ENCODE measurements at places on chromosomes 3 and 15.

DNA sequence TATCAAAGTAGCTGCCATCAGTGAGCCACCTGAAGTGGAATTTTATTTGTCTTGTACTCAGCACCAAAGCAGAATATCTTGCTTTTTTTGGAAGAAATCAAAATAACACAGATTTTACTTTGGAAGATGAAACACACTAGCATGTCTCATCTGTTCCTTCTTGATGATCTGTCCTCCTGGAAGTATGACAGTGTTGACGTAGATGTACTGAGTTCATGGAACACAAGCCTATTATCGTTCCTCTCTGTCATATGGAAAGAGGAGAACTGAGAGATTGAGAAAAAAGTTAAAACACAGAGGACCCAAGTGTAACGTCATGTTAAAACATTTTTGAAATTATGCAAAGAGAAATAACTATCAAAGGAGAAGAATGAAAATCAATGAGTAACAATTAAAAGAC, 340.2 kb downstream of the ROBO2 start:
- H3K4me1 ChIP-seq, result no peaks in the 10 kb centered on the region
- no peaks in the 10 kb centered on the region for H3K27me3 ChIP-seq
- no peak overlapping the region for H3K4me3 ChIP-seq
- H3K27ac ChIP-seq, result no peak overlapping the region

DNA sequence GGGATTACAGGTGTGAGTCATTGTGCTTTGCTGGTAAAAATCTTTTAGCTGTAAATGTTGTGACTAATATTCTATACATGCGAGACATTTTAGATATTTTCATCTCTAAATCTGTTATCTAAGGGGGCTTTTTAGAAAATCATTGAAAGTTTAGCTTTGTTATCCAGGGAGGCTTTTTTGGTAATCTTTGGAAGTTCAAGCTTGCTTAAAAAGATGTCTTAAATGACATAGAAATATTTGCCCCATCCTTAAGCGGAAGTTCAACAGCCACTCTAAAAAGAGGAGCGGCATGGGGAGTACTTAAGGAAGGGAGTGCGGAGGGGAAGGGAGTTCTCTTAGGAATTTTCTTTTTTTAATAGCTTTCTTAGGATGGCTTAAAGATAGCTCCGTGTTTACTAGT, 26.1 kb downstream of the DNAJC13 start:
- no peak for DNase-seq
- H3K36me3 ChIP-seq, result no peaks in the 10 kb centered on the region
- no peak overlapping the region for H3K4me3 ChIP-seq
- H3K27me3 ChIP-seq, result no peaks in the 10 kb centered on the region
- H3K27ac ChIP-seq, result no peak overlapping the region
- H3K4me1 ChIP-seq, result peaks cover 12% of the 10 kb centered on the region

GRCh38 chr3:46132565-46132964, 75.5 kb downstream of the CCR1 start:
- no peak for DNase-seq
- H3K4me1 ChIP-seq, result no peaks in the 10 kb centered on the region
- H3K36me3 ChIP-seq, result no peaks in the 10 kb centered on the region

GRCh38 chr3:127019449-127019848, 36.5 kb downstream of the PLXNA1 start:
- no peak overlapping the region for H3K27ac ChIP-seq
- DNase-seq, result peak; percentile 35
- no peaks in the 10 kb centered on the region for H3K27me3 ChIP-seq
- peaks cover 7% of the 10 kb centered on the region for H3K4me1 ChIP-seq
- H3K4me3 ChIP-seq, result no peak overlapping the region

GRCh38 chr3:13235079-13235478, 161.8 kb upstream of the IQSEC1 start:
- peaks cover 8% of the 10 kb centered on the region for H3K27me3 ChIP-seq
- H3K4me1 ChIP-seq, result no peaks in the 10 kb centered on the region
- DNase-seq, result no peak
- no peak overlapping the region for H3K4me3 ChIP-seq
- no peaks in the 10 kb centered on the region for H3K36me3 ChIP-seq
- H3K27ac ChIP-seq, result no peak overlapping the region

DNA sequence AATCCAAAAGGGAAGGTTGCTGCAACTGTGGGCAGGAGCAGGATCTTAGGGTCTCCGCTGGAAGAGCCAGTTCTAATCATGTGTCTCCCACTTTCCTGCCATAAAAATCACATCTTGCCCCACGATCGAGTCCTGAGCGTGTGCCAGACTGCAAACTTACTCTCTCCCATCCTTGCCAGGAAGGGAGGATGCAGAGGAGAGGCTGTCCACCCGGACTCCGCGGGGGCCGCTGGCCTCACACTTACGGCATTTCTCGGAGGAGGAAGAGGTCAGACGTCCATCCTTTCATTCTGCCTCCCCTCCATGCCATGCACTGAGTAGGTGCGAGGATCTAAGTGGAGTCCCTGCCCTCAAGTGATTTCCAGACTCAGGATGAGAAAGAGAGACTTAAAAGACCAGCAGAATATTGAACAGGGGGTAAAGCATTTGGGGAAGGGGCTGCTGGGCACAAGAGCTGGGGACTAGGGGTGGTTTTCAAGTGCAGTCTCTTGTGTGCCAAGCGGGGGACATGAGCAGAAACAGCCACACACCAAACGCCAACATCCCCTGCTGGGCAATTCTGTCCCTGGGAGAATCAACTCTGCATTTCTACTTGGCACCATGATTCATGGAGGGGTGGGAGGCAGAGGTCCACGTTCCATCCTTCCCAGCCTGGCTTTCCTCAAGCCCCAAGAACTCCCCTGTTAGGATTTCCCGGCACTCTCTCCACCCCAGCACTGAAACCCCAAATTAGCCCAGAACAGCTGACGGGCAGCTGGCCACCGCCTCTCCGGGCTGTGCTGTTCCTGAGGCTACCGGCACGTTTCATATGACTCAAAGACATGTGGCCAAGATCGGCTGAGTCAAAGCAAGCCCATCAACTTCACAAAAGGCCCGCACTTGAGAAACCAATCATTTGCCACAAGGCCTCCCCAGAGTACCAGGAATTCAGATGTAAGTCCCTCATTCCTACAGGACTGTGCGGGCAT, 11.6 kb downstream of the OXTR start:
- no peaks in the 10 kb centered on the region for H3K27me3 ChIP-seq
- H3K27ac ChIP-seq, result peak overlapping the region; percentile 42
- no peak overlapping the region for H3K4me3 ChIP-seq
- peaks cover 22% of the 10 kb centered on the region for H3K4me1 ChIP-seq
- DNase-seq, result peak; percentile 94

DNA sequence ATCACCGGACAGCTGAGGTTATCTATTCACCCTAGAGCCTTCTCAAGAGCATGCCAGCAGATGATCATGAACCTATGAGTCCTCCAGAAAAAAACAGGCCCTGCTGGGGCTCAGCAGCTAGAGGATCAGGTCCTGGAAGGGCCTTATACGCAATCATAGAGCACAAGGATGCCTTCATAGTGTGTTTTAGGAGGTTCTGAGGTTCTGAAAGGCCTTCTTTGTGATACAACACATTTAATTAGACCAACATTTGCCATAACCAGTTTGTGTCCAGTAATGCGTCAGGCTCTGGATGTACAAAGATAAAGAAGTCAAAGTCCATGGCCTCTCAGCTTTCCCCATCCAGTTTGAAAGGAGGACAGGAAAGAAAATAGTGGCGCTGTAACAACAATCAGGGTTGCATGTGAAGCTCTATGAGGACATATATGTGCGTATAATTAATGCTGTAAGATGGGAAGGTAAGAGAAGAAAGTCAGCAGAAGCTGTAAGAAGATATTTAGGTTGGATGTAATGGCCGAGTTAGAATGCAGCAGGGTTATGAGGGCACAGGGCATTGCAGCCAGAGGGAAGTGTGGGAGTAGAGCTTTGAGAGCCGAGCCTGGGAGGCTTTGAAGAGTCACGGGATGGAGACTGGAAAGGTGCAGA, 302.6 kb upstream of the TBL1XR1 start:
- no peak overlapping the region for H3K4me3 ChIP-seq
- no peak for DNase-seq
- no peaks in the 10 kb centered on the region for H3K36me3 ChIP-seq

DNA sequence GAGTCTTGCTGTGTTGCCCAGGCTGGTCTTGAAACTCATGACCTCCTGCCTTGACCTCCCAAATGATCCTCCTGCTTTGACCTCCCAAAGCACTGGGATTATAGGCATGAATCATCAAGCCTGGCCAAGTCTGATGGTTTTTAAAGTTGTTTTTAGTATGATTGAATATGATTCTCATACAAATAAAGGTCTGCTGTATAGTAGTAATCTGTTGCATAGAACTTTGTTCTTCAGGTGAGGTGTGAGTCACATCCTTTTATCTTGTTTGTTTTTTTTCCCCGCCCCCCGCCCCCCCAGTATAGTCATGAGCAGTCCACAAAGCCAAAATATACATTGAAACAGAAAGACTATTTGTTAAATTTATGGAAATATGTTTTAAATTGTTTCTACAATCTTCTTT, 39.0 kb downstream of the UBE2E2 start:
- H3K27me3 ChIP-seq, result no peaks in the 10 kb centered on the region
- no peak for DNase-seq
- H3K27ac ChIP-seq, result no peak overlapping the region
- no peak overlapping the region for H3K4me3 ChIP-seq
- peaks cover 3% of the 10 kb centered on the region for H3K4me1 ChIP-seq
- H3K36me3 ChIP-seq, result no peaks in the 10 kb centered on the region
